M059J (cell line): ENCODE measurements at places on chromosomes 6 and 20. TPM values are rescaled to one million over a fixed set of nuclear protein-coding genes. Genes with fewer than 3 reads are reported as not detected.
A peak's percentile ranks its signal among the peaks of the same experiment; 100 is the strongest.

DNA sequence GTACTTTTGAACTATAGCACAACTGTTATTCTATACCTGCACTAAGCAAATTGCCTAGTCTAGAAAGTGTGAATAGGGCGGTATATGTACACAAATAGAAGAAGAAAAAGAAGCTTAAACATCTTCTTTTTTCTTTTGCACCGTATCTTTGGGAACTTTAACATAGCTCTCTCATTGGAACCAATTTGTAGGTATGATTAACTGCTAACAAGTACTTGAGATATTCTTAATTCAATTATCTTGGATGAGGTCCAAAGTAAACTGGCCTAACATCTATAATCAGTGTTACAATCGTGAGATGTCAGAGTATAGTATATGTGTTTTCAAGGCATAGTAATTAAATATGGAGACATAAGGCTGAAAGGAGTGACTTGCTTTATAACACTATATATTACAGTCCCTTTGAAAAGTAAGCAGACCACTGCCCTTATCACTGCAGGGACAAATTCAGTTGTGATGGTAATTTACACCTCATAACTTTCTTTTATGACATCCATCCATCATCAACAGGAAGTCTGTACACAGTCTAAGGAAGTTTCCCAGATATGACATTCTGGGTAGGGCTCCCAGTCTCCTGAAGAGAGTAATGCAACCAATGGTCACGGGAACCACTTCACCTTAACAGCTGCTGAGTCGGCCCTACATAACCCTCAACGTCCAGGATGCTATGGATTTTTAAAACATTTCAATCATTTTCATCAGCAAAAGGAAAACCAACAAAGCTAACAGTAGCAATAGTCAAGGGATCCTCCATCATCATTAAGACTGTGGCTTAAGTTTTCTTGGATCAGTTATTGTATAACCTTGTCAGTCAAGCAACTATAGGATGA lies 37.6 kb downstream of the NKAIN2 start:
- no peak for DNase-seq

- DNase-seq: peak; percentile 20
These were observed 79.8 kb upstream of the EEF1E1 start for GRCh38 chr6:8181951-8182845.

DNA sequence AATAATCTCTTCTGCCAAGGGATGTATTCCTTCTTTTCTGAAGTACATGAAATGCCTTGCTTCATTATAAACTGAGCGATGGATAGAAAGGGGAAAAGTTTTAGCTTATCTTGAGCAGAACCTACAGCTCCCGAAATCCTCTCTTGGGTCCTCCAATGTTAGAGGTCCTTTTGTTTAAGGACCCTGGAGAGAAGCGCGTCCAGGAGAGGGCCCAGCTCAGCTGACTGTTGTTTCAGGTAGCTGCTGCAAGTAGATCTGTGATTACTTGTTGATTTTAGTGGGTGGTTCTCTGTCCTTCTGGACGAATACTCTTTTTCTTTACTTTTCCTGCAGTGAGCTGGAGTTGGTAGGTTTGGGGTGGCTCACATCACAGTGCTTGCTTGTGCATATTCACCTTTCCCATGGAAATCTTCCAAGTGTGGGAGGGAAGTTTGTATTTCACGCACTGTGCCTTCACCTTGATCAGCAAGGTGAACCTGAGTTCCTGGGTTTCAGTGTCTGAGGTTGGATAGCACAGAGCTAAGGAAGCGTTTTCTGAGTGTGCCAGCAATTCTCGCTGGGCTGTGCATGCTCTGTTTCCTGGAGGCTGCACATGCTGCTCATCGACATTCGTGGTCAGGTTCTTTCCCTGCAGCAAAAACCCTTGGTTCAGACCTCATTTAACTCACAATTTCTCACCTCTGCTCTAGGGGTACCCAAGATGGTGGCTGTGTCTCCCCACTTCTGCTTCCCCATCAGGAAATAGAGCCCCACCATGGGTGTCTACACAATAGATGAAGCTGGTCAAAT lies 176.3 kb downstream of the JARID2 start:
- peak; percentile 43 for DNase-seq

DNA sequence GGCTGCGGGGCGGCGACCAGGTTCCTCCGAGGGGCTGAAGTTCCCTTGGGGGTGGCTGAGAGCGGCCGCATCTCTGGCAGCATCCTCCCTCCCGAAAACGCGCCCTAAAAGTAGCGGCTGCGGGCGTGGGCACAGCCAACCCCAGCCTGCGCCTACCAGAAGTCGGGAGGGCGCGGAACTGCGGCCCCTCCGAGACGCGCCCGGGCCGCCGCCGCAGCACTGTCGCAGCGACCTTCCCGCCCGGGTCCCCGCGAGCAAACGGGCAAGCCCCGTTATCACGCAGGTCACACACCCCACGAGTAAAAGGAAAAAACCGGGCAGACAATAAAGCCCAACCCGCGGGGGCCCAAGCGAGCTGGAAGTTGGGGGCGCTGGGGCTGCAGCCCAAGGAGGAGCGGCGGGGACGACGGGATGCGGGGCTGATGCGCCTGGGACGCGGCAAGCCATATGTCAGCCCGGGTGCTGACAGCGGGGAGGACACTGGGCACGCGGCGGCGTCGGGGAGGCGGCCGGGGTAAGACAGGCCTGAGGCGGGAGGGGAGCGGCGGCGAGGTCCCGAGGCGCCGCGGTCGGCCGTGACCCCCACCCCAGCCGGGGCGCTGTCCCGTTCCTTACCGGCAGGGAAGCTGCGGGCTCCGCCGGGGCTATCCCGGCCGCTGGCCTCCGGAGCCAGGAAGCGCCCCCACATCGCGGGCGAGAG lies 659 bp downstream of the CEP85L start:
- DNase-seq: peak; percentile 37

GRCh38 chr6:129032602-129033001 lies 149.7 kb downstream of the LAMA2 start:
- DNase-seq: no peak

DNA sequence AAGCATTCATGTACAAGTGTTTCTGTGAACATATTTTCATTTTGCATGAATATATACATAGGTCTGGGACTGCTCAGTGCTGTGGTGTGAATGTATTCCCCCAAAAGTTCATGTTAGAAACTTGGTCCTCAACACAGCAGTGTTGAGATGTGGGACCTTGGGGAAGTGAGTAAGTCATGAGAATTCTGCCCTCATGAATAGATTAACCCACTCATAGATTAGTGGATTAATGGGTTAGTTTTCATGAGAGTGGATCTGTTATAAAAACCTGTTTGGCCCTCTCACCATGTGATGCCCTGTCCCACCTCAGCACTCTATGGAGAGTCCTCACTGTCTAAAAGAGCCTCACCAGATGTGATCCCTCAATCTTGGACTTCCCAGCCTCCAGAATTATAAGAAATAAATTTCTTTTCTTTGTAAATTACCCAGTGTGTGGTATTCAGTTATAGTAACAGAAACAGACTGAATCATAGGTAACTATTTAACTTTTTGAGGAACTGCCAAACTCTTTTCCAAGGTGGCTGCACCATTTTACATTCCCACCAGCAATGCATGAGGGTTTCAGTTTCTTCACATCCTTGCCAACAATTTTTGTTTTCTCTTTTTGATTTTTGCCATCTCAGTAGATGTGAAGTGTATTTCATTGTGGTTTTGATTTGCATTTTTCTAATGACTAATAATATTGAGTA lies 45.3 kb downstream of the QRSL1 start:
- DNase-seq: no peak

DNA sequence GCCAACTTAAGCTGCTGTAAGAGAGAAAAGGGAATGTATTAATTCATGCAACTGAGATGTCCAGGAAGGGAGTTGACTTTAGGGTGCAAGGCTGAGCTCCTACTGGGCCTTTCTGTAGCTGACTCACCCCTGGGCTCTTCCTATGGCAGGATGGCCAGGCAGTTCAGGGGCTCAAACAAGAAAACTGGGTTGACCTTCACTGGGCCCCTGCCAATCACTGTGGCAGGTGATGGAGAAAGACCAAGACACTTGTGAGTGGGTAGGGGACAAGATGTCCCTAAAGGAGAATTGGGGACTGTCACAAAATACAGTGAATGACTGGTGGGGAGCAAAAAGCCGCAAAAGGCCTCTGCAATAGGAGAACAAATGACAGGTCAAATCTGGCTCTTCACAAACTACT lies 21.5 kb upstream of the RALGAPA2 start:
- DNase-seq: no peak

DNA sequence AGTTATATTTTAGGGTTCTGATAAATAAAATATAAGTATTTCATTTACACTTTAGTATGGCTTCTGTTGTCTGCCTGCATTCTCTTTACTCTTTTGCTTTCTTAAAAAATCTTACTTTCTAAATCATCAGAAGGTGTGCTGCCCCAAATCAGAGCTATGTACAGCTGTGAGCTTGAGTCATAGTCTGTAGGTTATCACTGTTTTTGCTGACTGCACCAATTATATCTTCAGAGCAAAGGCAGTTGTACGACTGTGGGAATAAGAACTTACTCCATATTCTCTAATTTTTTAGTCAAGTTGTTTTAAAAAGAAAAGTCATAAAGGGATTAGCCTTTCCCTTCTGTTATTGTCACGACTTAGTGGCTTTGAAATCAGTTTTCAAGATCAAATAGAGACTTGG lies 1649.0 kb downstream of the HACE1 start:
- no peak for DNase-seq

The CBLN4 gene
- not detected in 2 replicates for total RNA-seq

- DNase-seq: no peak
These were observed 9.2 kb downstream of the RAET1G start for GRCh38 chr6:149913540-149914240.

The TRPC4AP gene
- total RNA-seq: 90.6 and 94.4 TPM in 2 replicates

GRCh38 chr20:16760431-16761304 lies 12.5 kb downstream of the OTOR start:
- DNase-seq: no peak

DNA sequence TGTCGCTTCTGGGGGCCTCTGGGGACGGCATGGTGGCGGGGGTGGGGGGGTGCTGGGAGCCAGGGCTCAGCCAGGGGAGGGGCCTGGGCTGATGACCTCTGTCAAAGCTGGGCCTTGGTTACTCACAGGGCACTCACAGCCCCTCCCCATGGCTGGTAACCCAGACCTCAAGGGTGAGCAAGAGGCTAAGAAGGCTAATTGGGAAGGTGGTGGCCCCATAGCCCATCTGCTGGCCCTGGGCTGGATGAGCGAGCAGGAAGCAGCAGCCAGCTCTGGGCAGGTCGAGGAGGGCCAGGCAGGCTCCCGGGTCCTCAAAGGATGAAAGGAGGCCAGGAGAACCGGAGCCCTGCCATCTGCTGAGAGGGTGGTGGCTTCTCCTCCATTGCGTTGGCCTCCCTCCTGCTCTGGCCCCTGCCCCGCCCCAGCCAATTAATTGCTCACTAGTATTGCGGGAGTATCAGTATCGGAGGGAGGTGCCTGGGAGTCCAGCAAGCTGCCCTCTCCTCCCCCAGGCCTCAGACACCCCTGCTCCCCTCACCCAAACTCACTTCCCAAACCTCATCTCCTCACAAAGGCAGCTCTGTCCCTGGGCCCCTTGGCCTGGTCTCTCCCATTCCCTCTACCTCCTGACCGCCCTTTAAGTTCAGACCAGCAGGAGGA lies 1.0 kb upstream of the CDSN start:
- no peak for DNase-seq

DNA sequence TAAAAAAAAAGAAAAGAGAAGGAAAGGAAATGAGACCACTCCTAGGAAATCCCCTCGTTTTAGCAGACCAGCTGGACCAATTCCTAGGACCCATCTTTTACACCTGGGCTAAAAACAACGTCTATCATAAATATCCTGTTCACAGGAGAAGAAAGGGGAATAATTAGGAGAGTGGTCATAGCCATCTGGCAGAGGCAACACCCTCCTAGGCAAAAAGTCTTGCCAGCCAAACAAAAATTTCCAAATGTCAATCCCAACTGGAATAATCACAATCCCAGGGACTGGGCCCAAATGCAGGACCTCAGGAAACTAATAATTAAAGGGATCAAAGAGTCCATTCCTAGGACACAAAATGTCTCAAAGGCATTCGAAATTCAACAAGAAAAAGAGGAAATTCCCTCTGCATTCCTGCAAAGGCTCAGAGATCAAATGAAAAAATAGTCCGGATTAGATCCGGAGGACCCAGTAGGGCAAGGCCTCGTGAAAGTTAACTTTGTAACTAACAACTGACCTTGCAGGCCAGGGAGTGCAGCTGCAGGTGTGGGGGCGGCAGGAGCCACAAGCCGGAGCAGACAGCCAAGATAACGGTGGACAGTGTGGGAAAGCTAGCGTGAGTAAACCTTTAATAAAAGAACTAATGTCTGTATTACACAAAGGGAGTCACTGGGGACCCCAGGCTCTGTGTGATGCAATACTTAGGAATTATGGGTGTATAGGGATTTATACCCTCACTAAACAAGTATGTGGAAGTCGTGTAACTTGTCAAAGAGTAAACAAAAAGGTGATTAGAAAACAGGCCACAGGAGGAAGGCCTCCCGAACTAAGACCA lies 11.7 kb downstream of the LCA5 start:
- DNase-seq: peak; percentile 49

DNA sequence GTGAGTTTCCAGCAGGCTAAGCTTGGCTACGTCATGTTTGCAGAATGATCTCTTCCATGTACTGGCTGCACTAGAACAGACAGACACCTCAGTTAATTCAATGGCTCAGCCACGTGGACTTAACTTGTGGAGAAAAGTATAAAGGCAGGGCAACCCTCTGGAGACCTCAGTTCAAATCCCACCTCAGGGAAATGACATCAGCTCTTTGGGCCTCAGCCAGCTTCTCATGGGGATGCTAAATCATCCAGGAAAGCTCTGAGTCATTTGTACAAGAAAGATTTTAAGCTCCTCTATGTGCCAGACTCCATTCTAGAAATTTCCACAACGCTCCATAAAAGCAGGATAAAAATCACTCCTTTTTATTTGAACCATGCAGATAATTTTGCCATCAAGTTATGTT lies 128.5 kb upstream of the SALL4 start:
- peak; percentile 89 for DNase-seq

DNA sequence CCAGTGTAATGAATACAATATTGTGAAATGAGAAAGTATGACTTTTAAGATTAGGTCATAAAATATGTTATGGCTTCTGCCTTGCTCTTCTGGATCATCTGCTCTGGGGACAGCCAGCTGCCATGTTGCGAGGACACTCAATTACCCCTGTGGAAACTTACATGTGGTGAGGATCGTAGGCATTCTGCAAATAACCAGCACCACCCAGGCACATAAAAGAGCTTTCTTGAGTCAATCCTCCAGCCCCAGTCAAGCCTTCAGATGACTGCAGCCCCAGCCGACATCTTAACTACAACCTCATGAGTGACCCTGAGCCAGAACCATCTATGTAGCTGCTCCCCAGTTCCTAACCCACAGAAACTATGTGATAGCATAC lies 4.5 kb upstream of the RBCK1 start:
- DNase-seq: no peak

- DNase-seq: no peak
These were observed 54.1 kb downstream of the CTCFL start for GRCh38 chr20:57470666-57471495.
